ENCODE measurements at places on chromosomes 11 and 22. TPM values are rescaled to one million over a fixed set of nuclear protein-coding genes. Genes with fewer than 3 reads are reported as not detected.

P4HA3 gene
- 2.9 TPM for total RNA-seq

- DNase-seq, result peak; percentile 97
- H3K27ac ChIP-seq, result peak overlapping the region; percentile 98
- peaks cover 11% of the 10 kb centered on the region for H3K36me3 ChIP-seq
- no peaks in the 10 kb centered on the region for H3K27me3 ChIP-seq
Observed at GRCh38 chr11:46294365-46295309, 17.2 kb downstream of the CREB3L1 start.

GAL gene
- not detected for total RNA-seq

DNA sequence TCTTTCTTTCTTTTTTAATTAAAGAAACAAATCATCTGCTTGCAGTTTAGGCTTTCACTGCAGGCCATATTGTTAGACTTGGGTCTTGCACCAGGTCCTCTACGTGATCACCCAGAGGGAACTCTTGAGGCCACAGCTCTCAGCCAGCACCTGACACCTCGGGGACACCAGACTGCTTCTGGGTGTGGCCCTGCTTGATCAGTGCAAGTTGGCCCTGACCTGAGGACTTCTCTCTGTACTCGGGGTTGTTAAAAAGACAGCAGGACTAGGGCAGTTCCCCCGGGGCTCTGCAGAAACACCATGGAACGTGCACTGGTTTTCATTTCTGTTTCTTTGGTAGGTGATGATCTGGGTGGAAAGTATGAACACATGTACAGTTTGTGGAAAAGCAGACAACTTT, 51.2 kb upstream of the MYO18B start:
- H3K4me3 ChIP-seq, result no peak overlapping the region
- H3K27ac ChIP-seq, result no peak overlapping the region
- H3K27me3 ChIP-seq, result no peaks in the 10 kb centered on the region
- no peaks in the 10 kb centered on the region for H3K4me1 ChIP-seq
- DNase-seq, result no peak

- no peaks in the 10 kb centered on the region for H3K4me1 ChIP-seq
- H3K36me3 ChIP-seq, result no peaks in the 10 kb centered on the region
- no peak overlapping the region for H3K27ac ChIP-seq
Observed at GRCh38 chr11:43298397-43298796, 13.4 kb upstream of the API5 start.

- no peaks in the 10 kb centered on the region for H3K36me3 ChIP-seq
- DNase-seq, result no peak
- H3K4me3 ChIP-seq, result peak overlapping the region; percentile 60
- H3K27me3 ChIP-seq, result peaks cover 70% of the 10 kb centered on the region
Observed at GRCh38 chr22:45008751-45009605, 827 bp downstream of the PHF21B start.

DNA sequence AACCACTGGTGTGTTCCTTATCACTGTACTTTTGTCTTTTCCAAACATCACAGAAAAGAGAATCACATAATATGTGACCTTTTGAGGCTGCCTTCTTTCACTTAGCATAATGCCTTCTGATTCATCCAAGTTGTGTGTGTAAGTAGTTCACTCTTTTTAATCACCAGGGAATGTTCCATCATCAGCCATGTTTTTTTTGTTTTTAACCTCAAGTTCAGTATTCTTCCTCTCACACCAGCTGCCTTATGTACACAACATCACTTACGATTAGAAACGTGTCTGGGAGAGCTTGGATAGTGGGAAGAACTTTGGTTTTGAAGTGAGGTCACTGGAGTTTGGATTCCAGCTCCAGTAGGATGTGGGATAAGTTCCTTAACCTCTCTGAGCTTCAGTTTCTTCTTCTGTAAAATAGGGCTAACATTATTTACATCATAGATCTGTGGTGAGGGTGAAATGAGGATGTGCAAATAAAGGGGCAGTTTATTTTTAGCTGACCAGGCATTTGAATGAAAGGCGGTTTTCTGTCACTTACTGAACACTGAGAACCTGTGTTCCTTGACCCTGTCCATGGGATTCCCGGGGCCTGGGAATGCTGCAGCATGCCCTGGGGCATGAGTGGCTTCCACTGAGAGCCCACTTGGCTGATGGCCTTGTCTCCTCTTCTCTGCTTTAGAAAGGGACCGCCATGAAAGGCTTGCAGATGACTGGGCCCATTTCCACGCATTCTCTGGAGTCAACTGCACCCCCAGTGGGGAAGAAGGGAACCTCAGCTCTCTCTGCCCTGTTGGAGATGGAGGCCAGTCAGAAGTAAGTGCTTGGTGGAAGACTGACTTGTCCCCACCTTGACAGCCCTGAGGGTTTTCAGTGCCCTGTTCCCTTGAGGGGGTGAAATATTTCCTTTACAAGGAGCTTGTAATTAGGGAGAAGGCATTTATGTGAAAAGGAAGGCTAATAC, 92.6 kb downstream of the DEPDC5 start:
- H3K36me3 ChIP-seq, result peaks cover 39% of the 10 kb centered on the region
- peak; percentile 96 for DNase-seq
- peak overlapping the region; percentile 84 for H3K27ac ChIP-seq
- peaks cover 9% of the 10 kb centered on the region for H3K4me1 ChIP-seq
- H3K4me3 ChIP-seq, result no peak overlapping the region
- H3K27me3 ChIP-seq, result no peaks in the 10 kb centered on the region

DNA sequence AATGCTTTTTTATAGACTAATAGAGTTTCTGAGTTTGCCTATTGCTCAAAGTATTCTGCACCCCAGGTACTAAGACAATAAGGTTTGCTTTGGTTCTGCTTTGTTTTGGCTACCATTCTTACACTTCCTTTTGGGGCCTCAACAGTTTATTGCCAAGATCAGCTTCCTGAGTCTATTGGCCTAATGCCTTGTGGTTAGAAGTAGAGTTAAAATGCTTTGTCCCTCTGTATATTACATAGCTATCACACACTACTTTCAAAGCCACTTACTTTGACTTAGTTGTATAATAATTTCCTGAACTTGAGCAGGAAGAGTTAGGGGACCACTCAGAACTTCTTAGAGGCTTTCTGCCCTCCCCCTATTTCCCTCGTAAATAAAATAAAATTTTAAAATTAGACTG, 96.5 kb downstream of the DLG2 start:
- no peaks in the 10 kb centered on the region for H3K4me1 ChIP-seq
- H3K27ac ChIP-seq, result no peak overlapping the region
- no peaks in the 10 kb centered on the region for H3K27me3 ChIP-seq

LRRC74B gene
- total RNA-seq, result not detected

DNA sequence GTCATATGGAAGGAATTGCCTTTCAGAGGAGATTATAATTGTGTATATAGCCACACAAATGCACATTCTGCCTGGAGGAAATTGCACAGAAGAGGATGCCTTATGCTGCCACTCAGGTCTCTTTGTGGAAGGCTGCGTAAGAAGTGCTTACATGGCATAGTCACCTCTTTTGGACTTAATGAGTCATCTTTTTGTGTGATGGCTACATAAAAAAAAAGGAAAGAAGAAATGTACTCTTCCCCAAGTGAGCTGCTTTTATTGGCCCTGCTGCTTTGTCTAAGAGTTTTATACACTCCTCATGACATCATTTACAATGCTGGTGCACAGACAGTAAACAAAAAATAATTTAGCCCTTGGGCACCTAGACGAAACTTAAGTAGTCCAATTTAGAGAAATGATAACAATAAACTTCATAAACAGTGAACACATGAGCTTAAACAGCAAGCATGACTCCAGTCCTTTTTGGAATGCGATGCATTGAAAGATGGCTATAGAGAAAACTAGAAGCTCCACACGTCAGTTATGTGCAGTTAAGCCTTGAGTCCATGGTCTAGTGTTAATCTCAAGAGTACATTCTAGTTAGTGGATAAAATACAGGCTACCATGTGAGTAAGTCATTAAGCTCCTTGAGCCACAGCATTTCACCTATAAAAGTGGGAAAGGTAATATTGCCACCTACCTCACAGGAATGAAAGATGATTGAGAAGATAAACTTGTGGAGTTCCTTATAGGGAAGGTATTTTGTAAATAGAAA, 12.0 kb downstream of the CSTPP1 start:
- no peaks in the 10 kb centered on the region for H3K36me3 ChIP-seq
- peak; percentile 91 for DNase-seq
- no peaks in the 10 kb centered on the region for H3K27me3 ChIP-seq
- H3K27ac ChIP-seq, result no peak overlapping the region
- no peak overlapping the region for H3K4me3 ChIP-seq

- H3K4me1 ChIP-seq, result peaks cover 2% of the 10 kb centered on the region
- no peaks in the 10 kb centered on the region for H3K36me3 ChIP-seq
- peaks cover 14% of the 10 kb centered on the region for H3K27me3 ChIP-seq
Observed at GRCh38 chr11:61702701-61703312, 22.6 kb downstream of the DAGLA start.

DNA sequence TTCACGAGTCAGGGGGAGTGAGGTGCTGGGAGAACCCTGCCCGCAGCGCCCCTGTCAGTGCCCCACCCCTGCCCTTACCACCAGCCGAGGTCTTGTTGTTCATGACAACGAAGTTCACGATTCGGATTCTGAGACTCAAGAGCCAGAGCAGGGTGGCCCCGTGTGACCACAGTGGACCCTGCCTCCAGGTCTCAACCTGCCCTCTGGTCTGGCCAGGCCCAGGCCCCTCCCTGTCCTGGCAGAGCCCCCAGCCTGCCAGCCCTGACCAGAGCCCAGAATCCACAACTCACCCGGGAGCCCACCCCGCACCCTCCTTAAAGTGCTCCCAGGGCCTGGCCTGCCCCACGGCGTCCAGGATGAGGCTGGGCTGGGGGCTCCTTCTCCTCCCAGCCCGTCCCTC, 9.9 kb downstream of the ANO9 start:
- H3K4me3 ChIP-seq, result no peak overlapping the region
- no peak for DNase-seq
- no peaks in the 10 kb centered on the region for H3K4me1 ChIP-seq

- H3K27me3 ChIP-seq, result no peaks in the 10 kb centered on the region
- no peak for DNase-seq
- H3K27ac ChIP-seq, result no peak overlapping the region
- H3K4me1 ChIP-seq, result no peaks in the 10 kb centered on the region
- H3K4me3 ChIP-seq, result no peak overlapping the region
Observed at GRCh38 chr11:30423886-30424285, 101.0 kb downstream of the ARL14EP start.

DNA sequence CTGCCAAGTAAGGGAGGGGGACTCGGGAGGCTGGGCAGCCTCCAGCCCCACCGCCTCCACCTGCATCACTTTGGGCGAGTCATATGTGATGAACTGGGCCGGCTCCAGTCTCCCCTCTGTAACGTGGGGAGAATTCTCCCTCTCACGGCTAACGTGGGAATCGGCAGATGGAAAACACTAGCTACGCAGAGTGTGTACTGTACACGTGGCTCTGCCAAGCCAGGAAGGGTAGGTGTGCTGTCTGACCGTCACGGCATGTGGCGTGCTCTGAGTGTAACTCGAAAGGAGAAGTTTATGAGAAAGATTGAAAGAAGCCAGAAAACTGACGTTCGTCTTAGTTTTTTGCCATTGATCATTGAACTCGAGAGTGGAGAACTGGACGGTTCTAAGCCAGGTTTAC, 13.7 kb downstream of the TRMU start:
- no peak for DNase-seq
- H3K36me3 ChIP-seq, result peaks cover 88% of the 10 kb centered on the region
- no peak overlapping the region for H3K4me3 ChIP-seq
- H3K27me3 ChIP-seq, result no peaks in the 10 kb centered on the region
- no peaks in the 10 kb centered on the region for H3K4me1 ChIP-seq

RASGRP2 gene
- not detected for total RNA-seq

NCAM1 gene
- total RNA-seq, result not detected

DNA sequence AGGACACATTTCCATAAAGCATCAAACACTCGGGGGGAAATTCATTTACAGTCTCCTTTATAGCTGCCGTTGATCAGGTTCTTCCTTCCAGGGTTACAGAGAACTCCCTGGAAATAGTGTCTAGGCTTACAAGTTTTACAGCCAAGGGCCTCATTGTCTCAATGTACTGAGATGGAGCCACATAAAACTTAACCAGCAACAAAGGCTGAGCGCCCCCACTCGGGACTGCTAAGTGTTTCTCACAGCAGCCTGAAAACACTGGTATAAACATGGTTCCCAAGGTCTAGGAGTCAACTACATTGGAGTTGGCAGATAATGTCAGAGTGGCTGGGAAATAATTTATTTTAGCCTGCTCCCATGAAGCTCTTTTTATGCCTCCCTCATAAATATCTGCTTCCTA, 686.2 kb downstream of the OPCML start:
- no peaks in the 10 kb centered on the region for H3K4me1 ChIP-seq
- no peaks in the 10 kb centered on the region for H3K36me3 ChIP-seq
- DNase-seq, result no peak
- H3K27me3 ChIP-seq, result peaks cover 2% of the 10 kb centered on the region

PLAAT3 gene
- 3.2 TPM for total RNA-seq

LMF2 gene
- total RNA-seq, result 16.8 TPM

- H3K36me3 ChIP-seq, result no peaks in the 10 kb centered on the region
- no peak overlapping the region for H3K27ac ChIP-seq
- no peak for DNase-seq
Observed at GRCh38 chr11:86957976-86958646, 2.9 kb upstream of the FZD4 start.

PATE4 gene
- total RNA-seq, result not detected

PANX3 gene
- total RNA-seq, result not detected

- H3K27me3 ChIP-seq, result no peaks in the 10 kb centered on the region
- H3K4me1 ChIP-seq, result peaks cover 26% of the 10 kb centered on the region
- H3K4me3 ChIP-seq, result peak overlapping the region; percentile 20
- H3K36me3 ChIP-seq, result no peaks in the 10 kb centered on the region
- DNase-seq, result peak; percentile 81
- H3K27ac ChIP-seq, result peak overlapping the region; percentile 96
Observed at GRCh38 chr22:38257181-38257580, 15.6 kb downstream of the TMEM184B start.

- no peaks in the 10 kb centered on the region for H3K36me3 ChIP-seq
- no peak overlapping the region for H3K4me3 ChIP-seq
- no peak overlapping the region for H3K27ac ChIP-seq
Observed at GRCh38 chr22:41928593-41929417, 2.2 kb upstream of the TNFRSF13C start.

- no peaks in the 10 kb centered on the region for H3K4me1 ChIP-seq
- no peak overlapping the region for H3K27ac ChIP-seq
- H3K4me3 ChIP-seq, result no peak overlapping the region
- H3K36me3 ChIP-seq, result no peaks in the 10 kb centered on the region
- DNase-seq, result peak; percentile 58
Observed at GRCh38 chr11:33942954-33943353, 51.1 kb upstream of the LMO2 start.

- H3K4me1 ChIP-seq, result no peaks in the 10 kb centered on the region
- no peak overlapping the region for H3K4me3 ChIP-seq
- H3K36me3 ChIP-seq, result no peaks in the 10 kb centered on the region
Observed at GRCh38 chr22:26281941-26282340, 112.7 kb downstream of the SEZ6L start.
